ENCODE measurements at places on chromosomes 11 and 22.

- peak; percentile 71 for DNase-seq
Observed at GRCh38 chr11:12288212-12288930, 89.0 kb upstream of the PARVA start.

DNA sequence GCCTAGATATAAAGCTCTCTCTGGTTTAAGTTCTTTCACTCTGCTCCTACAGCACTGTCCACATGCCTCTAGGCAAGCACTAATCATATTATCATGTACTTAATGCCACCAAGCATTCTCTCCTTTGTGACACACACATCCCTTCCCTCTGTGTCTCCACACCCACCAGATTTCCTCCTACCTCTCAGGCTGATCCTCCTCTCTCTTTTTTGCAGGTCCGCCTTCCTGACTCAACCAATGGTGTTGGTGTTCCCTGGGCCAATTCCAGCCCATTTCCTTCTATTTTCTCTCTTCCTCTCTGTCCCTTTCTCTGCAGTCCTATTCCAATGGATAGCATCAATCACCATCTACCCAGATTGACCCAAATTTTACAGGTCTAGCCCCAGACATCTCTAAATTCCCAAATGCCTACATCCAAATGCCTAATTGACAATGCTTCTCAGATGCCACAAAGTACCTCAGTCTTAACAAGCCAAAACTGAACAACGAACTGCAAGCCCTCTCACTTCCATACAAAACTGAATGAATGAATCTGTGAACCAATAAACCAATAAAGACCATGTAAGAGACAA, 504 bp upstream of the ZNF215 start:
- DNase-seq = peak; percentile 54

DNA sequence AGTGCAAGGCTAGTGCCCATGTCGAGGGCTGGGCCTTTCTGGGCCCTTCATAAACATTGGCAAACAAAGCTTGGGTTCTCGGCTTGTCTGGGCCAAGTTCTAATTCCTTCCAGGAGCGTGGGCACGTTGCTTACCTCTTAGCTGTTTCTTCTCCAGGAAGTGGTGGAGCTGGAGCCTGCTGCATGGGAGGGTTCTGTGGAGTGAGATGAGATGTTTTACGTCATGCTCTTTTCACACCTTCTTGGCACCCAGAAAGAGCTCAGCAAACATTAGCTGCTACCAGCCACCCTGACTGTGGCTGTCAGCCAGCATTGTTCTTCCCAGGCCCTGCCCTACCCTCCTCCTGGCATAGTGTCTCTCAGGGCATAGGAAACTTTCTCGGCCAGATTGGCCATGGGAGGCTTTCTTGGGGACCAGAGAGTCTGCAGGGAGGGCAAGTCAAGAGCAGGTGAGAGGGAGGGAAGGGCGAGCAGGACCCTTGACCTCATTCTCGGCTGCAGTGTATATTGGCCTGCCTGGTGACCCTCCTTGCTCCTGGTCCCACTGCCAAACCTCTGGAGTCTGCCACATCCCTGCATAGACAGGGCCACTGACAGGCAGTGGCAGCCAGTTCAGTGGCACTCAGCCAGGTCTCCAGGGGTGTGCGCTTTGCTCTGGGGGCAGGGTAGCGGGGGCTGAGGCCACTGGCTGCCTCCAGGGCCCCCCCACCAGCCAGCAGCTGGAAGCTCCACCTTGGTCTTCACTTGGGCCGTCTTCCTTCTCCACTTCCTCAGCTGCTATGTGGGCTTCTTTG, 98.8 kb downstream of the BCR start:
- DNase-seq = no peak

- no peak for DNase-seq
Observed at GRCh38 chr22:47433627-47434026, 671.2 kb downstream of the TBC1D22A start.

GRCh38 chr11:45405916-45406670, 120.0 kb upstream of the SYT13 start:
- no peak for DNase-seq

GRCh38 chr11:68714060-68714856, 29.9 kb downstream of the GAL start:
- DNase-seq = no peak

- no peak for DNase-seq
Observed at GRCh38 chr22:47009304-47010101, 247.1 kb downstream of the TBC1D22A start.

GRCh38 chr11:884578-885070, 26.0 kb downstream of the CHID1 start:
- no peak for DNase-seq

DNA sequence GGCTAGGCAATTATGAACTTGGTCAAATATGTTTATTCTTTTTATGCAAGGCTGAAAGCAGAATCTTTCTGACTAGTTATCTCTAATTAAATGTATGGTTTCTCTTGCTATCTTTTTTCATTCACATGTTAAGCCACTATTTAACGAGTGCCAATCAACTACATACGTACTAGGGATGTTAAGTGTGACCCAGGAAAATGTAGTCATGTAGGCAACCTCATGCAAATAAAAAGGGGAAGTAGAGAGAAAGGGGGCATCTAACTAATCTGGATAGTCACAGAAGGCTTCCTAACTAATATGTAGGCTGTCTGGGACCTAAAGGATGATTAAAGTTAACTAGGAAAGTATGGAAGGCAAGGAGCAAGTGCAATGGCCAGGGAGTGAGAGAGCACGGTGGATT, 23.5 kb downstream of the TBRG1 start:
- DNase-seq = no peak

DNA sequence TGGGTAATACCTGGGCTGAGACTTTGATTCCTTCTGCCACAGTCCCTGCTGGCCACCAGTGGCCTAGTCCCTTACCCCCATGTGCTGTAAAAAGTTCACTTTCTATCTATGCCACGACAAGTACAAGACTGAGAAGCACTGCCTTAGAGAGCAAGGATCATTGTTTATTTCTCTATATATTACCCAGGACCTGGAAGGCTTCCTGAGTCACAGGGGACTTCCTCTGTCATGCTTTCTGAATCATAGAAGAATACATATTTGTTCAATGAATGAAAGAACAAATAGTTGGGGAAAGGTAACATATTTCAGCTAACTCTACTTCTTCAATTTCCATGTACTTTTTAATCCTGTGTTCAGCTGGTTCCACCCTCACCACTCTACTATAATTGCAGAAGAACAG, 5.5 kb upstream of the SYT9 start:
- DNase-seq = no peak

DNA sequence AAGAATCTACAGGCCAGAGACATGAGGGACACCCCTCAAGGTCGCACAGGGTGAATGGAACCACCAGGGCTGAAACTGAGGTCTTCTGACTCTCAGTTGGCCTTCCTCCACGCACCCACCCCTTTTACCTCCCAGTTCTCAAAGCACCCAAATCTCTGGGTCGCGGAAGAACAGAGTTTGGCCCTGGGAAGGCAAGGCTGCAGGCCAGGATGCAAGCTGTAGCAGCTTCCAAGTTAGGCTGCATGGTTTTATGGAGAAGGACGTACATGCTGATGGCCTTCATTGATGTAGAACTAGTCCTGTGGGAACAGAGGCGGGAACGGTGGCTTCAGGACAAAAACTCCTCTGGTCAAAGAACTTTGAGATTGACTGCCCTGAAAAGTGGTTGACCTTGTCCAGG, 143.5 kb upstream of the B3GAT1 start:
- no peak for DNase-seq

GRCh38 chr11:126313826-126314225, 10.0 kb downstream of the DCPS start:
- no peak for DNase-seq

GRCh38 chr11:77379253-77379652, 77.8 kb upstream of the GDPD4 start:
- no peak for DNase-seq

DNA sequence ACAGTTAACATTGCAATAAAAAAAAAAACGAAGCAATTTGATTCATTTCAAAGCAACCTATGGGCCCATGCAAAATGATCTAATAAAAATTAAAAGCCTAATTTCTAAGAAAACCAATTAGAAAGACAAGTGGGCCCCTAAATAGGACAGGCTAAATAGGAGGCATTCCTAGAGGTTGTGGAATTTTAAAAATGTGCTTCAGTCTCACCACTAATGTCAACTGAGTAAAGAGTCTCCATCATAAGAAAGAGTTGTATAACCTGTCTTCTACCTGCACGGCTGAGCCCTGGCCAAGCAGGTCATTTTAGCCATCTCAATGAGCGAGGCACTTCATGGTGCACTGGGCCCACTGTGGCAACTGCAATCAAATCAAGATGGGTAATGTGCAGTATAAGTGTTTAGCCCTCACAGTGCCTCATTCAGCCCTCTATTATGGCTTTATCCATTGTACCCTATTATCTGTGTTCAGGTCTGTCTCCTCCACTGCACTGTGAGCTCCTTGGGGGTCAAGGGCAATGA, 76.4 kb downstream of the PRSS23 start:
- DNase-seq = no peak

GRCh38 chr11:962688-963087, 37.0 kb downstream of the AP2A2 start:
- no peak for DNase-seq

DNA sequence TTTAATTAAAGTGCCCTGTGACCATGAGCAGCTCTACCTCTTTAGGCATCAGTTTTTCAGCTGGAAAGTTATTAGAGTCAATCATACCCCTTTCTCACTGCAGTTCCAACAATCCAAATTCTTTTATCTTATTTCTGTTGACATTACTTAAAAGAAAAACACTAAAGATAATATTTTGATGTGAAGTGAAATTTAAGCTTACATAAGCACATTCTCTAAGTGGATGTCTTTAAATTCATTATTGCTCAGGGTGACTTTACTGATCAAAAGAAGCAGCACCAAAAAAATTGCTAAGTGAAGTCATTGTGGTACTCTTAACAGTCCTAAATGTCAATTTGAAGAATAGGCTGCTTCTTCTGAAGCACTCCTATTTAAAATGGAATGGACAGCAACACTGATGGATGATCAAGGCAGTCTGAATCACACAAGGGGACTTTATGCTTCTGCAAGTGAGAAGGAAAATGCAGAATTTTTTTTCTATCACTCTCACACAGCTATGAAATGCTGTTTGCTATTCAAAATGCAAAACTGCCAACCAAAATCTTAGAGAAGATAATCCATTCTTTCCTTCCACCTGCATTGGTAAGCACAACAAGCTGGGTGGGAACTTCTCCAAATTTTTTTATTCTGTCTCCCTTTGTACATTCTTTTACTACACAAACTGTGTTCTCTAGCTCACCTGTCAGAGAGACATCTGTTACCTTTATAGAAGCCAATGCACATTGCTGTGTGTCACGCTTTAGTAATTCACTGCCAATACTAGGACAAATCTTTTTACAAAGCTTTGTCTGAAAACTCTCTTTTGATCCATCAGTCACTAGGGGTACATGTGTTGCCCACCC, 179.9 kb downstream of the GRIA4 start:
- DNase-seq = no peak

- no peak for DNase-seq
Observed at GRCh38 chr11:64458997-64459396, 100.0 kb downstream of the RPS6KA4 start.

DNA sequence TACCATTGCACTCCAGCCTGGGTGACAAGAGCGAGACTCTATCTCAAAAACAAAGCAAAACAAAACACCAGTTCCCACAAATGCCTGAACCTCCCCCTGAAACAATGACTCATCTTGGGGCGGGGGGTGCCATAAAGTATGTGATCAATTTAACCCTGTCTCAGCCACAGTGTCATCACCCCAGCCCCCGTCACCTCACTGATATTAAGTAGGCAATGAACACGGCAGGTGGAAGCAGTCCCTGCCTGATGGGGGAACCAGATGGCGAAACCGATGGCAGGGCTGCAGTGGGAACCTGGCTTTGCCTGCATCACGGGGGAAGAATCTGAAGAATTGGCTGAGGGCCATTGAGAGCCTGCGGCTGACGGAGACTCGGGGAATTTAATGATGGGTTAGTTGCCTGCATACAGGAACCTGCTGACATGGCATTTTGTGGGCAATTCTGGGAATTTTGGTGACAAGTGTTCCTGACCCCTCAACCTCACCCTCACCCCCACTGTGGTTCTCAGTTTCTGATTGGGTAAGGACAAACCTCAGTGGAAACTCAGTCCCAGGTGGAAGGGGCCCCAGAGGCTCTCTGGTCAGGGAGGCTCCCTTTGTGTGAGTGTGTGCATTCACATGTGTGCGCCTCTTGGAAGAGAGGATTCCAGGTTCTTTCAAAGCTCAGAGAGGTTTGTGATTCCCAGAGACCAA, 39.1 kb upstream of the SHISAL1 start:
- no peak for DNase-seq

GRCh38 chr11:27388869-27389268, 25.9 kb upstream of the CCDC34 start:
- DNase-seq = no peak

DNA sequence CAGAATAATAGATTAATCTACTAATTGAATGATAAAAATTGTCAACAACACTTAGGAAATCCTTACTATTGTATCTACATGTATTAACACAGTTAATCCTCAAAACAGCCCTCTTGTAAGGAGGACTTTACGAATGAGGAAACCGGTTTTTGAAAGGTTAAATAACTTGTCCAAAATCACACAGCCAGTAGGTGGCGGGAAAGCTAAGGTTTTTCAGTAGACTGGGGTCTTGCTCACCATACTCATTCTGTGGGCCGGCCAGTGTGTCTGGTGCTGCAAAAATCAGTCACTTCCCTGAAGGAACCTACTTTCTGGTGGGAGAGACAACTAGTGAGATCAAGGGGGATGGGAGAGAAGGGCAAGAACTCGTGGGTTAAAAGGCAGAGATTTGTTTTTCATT, 3.8 kb downstream of the DCPS start:
- DNase-seq = no peak

GRCh38 chr22:37625737-37626136, 13.7 kb upstream of the SH3BP1 start:
- DNase-seq = no peak

DNA sequence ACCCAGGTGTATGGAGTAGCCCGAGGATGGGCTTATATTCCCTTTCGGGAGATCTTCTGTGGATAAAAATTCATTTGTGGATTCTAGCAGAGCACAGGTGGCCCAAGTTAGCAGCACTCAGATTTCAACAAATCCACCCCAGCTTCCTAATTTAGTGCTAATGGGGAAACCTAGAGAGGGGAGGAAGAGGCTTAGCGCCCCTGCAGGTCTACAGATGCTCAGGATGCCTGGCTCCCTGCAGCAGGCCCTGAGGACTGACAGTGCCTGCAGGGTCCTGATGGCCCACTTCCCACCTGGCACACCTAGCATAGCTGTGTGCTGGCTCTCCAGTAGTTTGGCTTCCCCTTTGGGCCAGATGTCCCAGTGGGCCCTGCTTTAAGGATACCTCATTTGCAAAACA, 6.5 kb downstream of the DGAT2 start:
- DNase-seq = no peak

GRCh38 chr22:24688256-24688655, 85.3 kb downstream of the GGT1 start:
- DNase-seq = no peak

Measured in HCT116 (cell line).